Stimulated activated CD4-positive, alpha-beta T cell treated with anti-CD3 and anti-CD28 coated beads, Interleukin-2, amount 100 ng/mL, for 4 hours (primary cell): ENCODE measurements at places on chromosomes 2 and 18.

- no peak for DNase-seq
Measured at GRCh38 chr2:122329278-122329677, 573.8 kb downstream of the TSN start.

GRCh38 chr18:36309436-36310391 is 12.2 kb downstream of the FHOD3 start:
- DNase-seq: no peak

- no peak for DNase-seq
Measured at GRCh38 chr2:129458436-129458835, 521.0 kb upstream of the RAB6C start.

GRCh38 chr2:168525020-168525419 is 68.9 kb downstream of the CERS6 start:
- DNase-seq: no peak

GRCh38 chr2:215830304-215830703 is 183.0 kb downstream of the MREG start:
- no peak for DNase-seq

- DNase-seq: no peak
Measured at GRCh38 chr2:1609040-1609439, 135.3 kb downstream of the PXDN start.
